ENCODE measurements at places on chromosomes 4 and X. TPM values are rescaled to one million over a fixed set of nuclear protein-coding genes. Genes with fewer than 3 reads are reported as not detected.

The UNC5C gene
- total RNA-seq = not detected

The XKRX gene
- total RNA-seq = 1.2 TPM

The TLR7 gene
- 3.0 TPM for total RNA-seq

The GNL3L gene
- 21.2 TPM for total RNA-seq

The FAM241A gene
- 3.4 TPM for total RNA-seq

The LGI2 gene
- total RNA-seq = not detected

The CT45A8 gene
- not detected for total RNA-seq

The SRPX gene
- total RNA-seq = 0.10 TPM

The CT45A3 gene
- not detected for total RNA-seq

The ARL9 gene
- total RNA-seq = 0.21 TPM

The IL15 gene
- total RNA-seq = 6.5 TPM

The MAGEA10 gene
- total RNA-seq = not detected

The VEGFD gene
- total RNA-seq = not detected

The HPGD gene
- total RNA-seq = 10.5 TPM

The SMIM10L2A gene
- 0.31 TPM for total RNA-seq

The TGIF2LX gene
- not detected for total RNA-seq
